RPMI7951 (cell line): ENCODE measurements at places on chromosomes 5 and 9. TPM values are rescaled to one million over a fixed set of nuclear protein-coding genes. Genes with fewer than 3 reads are reported as not detected.

The NRG2 gene
- 1.7 and 1.9 TPM in 2 replicates for total RNA-seq

DNA sequence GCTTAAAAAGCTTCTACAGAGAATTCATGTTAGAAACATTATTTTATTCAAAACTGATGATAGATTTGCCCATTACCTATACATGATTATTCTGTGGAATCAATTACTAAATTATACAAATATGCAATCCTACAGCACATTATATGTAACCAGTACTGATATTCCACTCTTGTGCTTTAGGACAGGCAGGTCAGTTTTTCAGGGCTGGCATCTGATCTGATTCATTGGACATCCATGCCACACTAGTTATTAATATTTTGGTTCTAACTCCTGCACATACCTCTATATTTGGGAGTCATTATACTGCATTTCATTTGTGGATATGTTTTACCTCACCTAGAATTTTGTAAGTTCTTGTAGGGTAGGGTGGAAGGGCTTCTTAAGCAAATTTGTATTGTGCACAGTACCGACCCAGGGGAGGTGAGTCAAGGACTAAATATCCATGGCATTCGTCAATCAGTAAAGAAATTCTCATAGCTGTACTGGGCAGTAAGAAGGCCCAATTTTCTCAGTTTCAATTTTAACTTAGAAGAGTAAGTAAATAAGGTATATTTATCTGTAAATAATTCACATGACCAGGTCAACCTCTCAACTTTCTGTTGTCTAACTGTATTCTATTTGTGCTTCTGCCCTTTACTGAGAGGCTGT, 33.5 kb downstream of the ELOVL7 start:
- DNase-seq, result no peak

GRCh38 chr5:55191165-55191564, 18.2 kb upstream of the CDC20B start:
- DNase-seq, result no peak

DNA sequence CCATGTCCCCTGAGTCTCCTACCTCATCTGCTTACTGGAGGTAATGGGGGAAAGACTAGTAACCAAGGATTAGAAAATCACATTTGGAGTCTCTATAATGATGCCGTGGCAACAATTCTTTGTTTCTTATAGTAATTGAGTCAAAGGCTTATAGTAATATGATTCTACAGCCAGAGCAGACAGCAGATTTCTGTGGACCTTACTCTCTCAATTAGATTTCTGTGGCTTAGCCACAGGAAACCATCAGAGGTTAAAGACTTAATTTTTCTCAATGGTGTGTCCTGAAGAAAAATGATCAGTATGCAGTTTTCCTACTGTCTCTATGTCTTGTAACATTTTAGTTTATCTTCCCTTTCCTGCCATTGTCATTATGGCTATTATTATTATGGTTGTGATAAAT, 59.3 kb upstream of the CD180 start:
- no peak for DNase-seq

GRCh38 chr5:178350361-178351220, 118.0 kb upstream of the PHYKPL start:
- DNase-seq, result peak; percentile 86

The EGFLAM gene
- 0.12 and 1.3 TPM in 2 replicates for total RNA-seq

- no peak for DNase-seq
These were observed 33.1 kb downstream of the DAB2IP start for GRCh38 chr9:121684381-121685145.

- DNase-seq, result no peak
These were observed 48.9 kb downstream of the ERMP1 start for GRCh38 chr9:5783982-5784381.

DNA sequence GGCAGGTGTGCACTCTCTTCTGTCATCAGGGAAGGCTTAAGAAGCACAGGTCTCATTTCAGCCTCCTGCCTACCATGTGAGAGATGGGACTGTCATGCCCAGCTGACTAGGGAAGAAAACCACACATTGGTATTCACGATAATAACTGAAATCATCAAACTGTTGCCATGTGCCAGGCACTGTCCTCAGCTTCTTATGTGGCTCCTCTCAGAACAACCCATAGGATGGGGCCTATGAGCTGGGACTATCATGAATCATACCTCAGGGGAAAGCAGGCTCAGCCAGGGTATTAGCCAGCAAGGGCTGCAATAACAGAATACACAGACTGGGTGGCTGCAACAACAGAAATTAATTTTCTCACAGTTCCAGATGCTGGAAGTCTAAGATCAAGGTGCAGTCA, 3.3 kb downstream of the AFAP1L1 start:
- no peak for DNase-seq

GRCh38 chr9:136690806-136691261, 3.6 kb upstream of the AGPAT2 start:
- DNase-seq, result no peak

The SLC6A18 gene
- not detected in 2 replicates for total RNA-seq

- no peak for DNase-seq
These were observed 215.5 kb downstream of the TMEM167A start for GRCh38 chr5:82861701-82862100.

DNA sequence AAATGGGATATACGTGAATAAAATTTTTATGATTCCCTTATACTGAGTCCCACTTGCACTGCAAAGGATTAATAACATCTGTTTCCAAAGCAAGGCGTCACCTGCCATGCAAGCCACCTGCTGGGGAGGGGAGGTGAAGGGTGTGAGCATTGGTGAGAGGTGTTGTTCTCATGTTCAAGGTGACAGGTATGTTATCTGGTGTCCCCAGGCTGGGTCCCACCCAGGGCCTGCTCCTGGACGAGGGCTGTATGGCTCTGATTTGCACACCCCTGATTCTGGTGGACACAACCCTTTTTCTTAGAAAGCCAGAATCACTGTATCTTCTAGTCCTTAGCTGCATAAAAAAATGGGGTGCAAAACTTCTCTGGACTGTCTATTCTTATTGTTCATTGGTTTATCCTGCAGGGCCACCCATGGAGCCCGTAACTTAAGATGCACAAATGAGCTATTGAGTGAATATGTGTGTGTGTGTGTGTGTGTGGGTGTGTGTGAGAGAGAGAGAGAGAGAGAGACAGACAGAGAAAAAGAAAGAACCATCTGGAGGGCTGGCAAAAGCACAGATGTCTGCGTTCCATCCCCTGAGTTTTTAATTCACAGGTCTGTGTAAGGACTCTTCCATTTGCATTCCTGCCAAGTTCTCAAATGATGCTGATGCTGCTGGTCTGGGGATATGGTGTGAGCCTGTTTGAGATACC, 53.7 kb downstream of the SYK start:
- no peak for DNase-seq

The PTGS1 gene
- 10.1 and 11.5 TPM in 2 replicates for total RNA-seq

- DNase-seq, result no peak
These were observed 4.0 kb upstream of the ADAMTS16 start for GRCh38 chr5:5135957-5136676.

DNA sequence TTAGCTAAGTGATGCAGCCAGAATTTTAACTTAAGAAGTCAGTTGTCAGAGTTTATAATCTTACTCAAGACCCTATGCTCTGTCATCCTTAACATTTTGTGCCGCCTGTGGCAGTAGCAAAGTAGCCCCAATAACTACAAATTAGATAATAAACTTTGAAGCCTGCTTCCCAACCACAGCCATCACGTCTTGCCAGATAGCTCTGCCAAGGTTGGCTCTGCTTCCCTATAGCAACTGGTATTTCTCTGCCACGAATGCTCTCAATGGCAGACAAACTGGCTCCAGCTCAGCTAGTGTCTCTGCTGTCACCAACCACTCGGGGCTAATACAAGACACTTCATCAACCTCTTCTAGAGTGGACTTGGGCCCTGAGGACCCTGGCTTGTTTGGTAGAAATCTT, 576.1 kb downstream of the CDH12 start:
- DNase-seq, result no peak

The HSPB3 gene
- total RNA-seq, result 3.1 and 3.4 TPM in 2 replicates

- DNase-seq, result peak; percentile 70
These were observed 24.4 kb upstream of the RASA1 start for GRCh38 chr5:87243161-87243844.
